ENCODE measurements at places on chromosomes 5 and 9.
A peak's percentile ranks its signal among the peaks of the same experiment; 100 is the strongest.

DNA sequence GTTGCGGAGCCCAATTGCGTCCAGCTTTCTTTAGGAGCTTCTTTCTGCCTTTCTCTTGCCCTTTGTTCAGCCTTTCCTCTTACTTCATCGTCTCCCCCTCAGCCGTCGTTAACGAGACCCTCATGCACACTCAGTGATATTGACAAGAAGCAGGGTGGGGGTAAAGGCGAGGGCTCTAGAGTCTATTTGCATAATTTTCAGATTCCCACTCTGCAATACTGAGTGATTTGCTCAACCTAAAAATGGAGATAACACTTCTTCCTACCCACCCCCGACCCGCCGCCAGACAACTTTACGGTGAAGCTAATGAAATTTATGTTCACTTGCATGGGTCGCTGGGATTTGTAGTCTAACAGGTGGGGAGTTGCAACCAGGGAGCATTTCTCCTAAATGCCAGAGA is 1.3 kb upstream of the TBC1D2 start:
- peak; percentile 12 for DNase-seq

DNA sequence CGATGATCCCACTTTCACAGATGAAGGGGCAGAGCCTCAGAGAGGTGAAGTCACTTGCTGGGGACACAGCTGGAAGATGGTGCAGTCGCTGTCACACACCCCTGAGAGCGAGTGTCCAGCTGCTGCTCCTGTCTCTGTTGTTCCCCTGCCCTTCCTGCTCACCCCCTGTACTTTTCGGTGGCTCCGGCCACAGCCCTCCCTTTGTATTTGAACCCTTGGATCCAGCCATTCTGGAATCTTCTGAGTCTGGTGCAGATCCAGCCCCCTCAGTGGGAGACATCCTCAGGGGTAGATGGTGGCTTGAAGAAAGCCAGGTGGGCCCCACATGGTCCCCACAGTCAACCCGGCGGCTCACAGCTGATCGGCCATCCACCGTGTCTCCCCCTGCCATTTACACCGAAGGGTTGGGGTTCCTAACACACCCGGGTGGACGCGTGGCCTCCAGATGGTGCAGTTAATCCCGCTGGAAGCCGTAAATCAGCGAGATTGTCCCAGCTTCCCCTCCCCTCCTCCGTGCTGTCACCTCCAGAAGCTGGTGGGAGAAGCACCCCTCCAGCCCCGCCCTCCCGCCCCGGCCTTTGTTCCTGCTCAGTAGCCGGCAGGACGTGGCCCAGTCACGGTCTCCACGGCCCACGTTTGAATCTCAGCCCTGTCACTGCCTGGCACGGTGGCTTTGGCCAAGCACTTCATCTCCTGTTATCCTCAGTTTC is 204.8 kb downstream of the C9orf50 start:
- DNase-seq: no peak

DNA sequence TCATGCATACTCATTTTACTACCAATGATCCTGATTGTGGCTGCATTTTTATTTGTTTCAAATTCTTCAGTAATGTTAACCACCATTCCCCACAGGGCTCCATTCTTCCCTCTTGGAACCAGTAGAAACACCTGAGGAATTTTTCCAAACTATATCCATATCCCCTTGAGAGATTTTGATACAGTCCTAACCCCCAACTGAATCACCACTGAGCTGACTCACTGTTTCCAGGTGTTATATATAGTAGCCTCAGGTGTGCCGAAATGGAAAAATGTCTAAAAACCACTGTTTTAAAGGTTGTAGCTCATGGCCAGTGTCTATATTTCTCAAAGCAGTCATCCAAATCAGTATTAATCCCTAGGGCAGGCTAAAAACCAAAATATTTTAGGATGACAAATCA is 85.2 kb downstream of the MRPS27 start:
- no peak for DNase-seq

GRCh38 chr9:81822301-81822865 is 105.8 kb upstream of the SPATA31D4 start:
- no peak for DNase-seq

- no peak for DNase-seq
Observed at GRCh38 chr9:108642871-108643270, 212.9 kb downstream of the ACTL7B start.

- no peak for DNase-seq
Observed at GRCh38 chr5:134022333-134022732, 17.6 kb upstream of the VDAC1 start.

GRCh38 chr5:92969781-92970237 is 611.2 kb downstream of the NR2F1-AS1 start:
- DNase-seq: peak; percentile 93

DNA sequence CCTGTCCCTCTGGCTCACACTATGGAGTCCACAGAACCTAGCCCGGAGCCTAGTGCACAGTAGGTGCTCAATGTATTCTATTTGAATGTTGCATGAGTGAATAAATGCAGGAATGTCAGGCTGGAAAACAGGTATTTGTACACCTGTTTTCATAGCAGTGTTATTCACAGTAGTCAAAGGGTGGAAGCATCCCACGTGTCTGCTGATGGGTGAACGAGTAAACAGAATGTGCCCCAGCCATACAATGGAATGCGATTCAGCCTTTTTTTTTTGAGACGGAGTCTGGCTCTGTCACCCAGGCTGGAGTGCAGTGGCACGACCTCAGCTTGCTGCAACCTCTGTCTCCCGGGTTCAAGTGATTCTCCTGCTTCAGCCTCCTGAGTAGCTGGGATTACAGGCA is 31.5 kb upstream of the IER5L start:
- no peak for DNase-seq

DNA sequence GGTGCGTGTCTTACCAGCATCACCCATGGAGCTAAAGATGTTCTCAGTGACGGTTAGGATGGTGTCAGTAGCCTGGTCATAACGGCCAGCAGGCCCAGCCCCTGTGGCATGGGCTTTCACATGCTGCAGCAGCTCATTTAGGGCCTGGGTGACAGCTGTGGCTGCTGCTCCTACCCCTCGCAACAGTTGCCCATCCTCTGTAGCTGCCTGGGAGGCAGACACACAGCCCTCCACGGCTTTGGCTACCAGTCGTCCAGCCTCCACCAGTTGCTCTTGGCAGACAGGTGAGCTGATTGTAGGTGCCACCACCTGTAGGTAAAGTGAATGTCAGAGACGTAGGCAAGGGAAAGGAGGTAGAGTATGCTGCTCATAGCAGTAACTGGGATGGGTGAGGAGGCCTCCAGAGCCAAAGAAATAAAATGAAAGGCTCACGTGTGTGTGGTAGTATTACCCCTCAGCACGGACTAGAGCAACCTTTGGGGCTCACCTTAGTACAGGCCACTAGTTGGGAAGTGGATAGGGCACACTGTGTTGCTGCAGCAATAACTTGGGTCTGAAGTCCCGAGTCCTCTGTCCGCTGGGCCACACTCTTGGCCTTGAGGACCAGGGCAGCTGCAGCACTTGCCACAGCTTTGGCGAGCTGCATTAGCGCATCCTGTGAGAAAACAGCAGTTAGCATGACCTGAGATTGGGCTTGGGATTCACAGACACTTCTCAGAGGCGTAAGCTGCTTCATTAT is 14.7 kb downstream of the TLN1 start:
- DNase-seq: no peak

GRCh38 chr9:136191099-136191959 is 13.6 kb downstream of the LHX3 start:
- no peak for DNase-seq

DNA sequence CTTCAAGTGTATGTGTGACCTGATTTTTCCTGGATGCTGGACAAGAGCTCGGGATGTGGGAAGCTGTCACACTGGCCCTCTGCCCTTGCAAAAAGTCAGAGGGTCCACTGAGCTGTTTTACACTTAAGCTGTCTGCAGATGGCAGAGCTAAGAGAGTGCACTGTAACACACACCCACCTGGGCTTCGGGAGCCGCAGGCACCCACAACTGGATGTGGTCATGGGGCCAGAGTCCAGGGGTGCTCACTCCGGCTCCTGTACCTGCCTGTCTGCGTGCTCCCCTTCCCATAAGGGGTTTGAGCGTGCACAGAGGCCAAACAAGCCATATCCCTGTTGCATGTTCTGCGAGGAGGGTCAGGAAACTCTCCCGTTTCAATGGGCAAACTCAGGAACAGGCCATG is 82.5 kb downstream of the LRRC70 start:
- no peak for DNase-seq

- no peak for DNase-seq
Observed at GRCh38 chr5:3346111-3346820, 249.4 kb upstream of the IRX1 start.

- no peak for DNase-seq
Observed at GRCh38 chr5:174229514-174230370, 184.2 kb downstream of the NSG2 start.

DNA sequence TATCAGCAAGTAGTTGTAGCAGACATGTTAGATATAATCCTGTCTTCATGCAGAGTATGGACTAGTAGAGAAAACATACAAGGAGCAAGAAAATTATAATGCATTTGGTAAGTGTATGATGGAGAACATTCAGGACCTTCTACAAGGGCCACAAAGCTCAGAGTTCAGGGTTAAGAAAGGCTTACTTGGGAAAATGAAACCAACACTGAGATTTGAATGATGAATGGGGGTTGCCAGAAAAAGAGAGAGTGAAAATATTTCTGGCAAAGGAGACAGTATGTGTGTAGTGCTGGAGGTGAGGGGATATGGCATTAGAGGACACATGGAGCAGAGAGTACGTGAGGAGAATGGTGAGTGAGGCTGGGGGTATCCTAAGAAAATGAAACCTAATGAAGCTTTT is 169.8 kb upstream of the STK32A start:
- no peak for DNase-seq

DNA sequence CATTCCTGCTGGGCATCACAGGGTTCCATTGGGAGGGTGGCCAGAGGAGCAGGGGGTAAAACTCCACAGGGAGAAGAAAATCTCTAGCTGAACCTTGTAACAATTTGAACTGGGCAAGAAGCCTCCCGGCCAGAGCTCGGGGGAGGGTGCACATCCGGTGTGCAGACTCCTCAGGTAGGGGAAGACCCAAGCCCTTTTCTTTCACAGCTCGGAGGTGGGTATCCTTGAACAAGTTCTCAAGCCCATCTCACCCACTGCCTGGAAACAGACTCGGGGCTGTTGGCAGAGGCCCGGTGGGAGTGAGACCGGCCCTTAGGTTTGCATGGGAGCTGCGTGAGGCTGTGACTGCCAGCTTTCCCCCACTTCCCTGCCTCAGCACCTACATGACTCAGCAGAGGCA is 111.5 kb upstream of the IL7R start:
- DNase-seq: no peak

- no peak for DNase-seq
Observed at GRCh38 chr5:168244838-168245559, 46.4 kb upstream of the WWC1 start.

DNA sequence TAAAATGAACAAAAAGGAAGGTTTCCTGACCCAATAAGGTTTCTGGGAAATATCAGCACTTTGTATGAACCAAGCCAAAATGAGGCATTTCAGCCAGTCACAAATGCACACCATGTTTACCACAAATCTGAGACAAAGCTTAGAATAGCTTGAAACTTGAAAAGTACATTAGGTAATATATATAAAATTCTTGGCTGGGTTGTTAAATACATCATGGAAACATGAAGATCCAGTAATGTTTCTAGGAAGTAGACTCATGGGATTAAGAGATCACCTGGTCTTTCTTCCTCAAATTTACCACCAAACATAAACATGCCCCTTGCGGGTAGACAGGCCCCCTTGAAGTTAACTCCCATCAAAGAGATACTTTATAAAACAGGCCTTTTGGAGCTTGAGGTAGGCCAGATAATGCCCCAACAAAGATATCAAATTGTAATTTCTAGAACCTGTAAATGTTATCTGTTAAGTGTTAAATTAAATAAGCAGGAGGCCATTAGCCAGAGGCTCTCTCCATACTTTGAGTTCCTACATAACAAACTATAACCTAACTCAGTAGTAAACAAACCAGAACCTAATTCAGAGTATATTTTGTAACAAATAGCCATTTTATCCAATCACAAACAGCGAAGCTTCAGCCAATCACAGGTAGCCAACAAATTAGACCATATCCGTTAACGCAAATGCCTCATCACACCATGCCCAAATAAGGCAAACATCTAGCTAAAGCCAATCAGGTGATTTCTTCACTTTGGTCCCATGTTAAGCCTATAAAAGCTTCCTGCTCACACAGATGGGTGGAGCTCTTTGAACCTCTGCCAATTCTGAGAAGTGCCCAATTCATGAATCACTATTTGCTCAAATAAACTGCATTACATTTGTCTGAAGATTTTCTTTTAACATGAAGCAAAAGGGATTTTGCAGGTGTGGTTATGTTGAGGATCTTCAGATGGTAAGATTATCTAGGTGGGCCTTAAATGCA is 127.9 kb upstream of the TARS1 start:
- DNase-seq: no peak

GRCh38 chr9:93198117-93198837 is 14.3 kb downstream of the WNK2 start:
- no peak for DNase-seq

GRCh38 chr9:84845956-84846900 is 176.7 kb downstream of the NTRK2 start:
- no peak for DNase-seq

DNA sequence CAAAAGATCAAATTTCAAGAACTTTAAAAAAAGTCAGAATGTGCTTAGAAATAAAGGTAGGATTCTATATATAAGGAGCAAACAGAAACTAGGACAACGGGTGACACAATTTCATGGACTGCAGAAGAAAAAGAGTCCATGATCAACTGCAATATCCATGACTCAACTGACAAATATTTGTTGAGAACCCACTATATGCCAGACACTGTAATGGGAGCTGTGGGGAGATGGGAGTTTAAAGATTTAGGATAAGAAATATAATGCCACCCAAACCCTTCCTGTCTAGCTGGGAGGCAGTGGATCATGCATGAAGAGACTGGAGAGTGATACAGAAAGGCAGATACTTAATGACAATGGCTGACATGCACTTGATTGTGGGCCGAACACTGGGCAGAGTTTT is 27.6 kb upstream of the CCDC112 start:
- DNase-seq: no peak

- DNase-seq: no peak
Observed at GRCh38 chr5:131973089-131973712, 27.7 kb upstream of the MEIKIN start.

DNA sequence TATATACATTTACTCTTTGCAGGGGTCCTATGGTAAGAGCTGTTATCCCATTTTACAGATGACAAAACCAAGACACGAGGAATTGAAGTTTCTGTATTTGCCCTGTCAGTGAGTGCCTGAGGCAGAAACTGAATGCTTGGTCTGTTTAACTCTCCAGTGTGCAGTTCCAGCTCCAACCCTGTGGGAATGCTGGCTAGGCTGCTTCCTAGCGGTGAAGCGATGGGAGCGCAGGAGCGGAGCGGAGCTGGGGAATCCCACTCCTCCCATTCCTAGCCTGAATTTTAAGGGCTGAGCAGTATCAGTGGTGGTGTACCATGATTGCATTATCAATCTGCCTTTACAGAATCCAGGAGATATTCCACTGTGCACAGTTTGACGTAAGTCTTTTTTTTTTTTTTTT is 202.3 kb downstream of the LRRC70 start:
- DNase-seq: no peak

Measured in globus pallidus (tissue), 1 donor.